Activated naive CD8-positive, alpha-beta T cell treated with anti-CD3 and anti-CD28 coated beads, Interleukin-2, amount 10 ng/mL, durations not matched to agents 7 days and 5 days (primary cell): ENCODE measurements at places on chromosomes 3 and 15. TPM values are rescaled to one million over a fixed set of nuclear protein-coding genes. Genes with fewer than 3 reads are reported as not detected.

LRRIQ4 gene
- total RNA-seq: 0.23 TPM

WNT5A gene
- total RNA-seq: not detected

SNRPA1 gene
- 121 TPM for total RNA-seq

DNAJB11 gene
- 37.0 TPM for total RNA-seq

ABHD17C gene
- 1.6 TPM for total RNA-seq

GOLGA8A gene
- total RNA-seq: 311 TPM

C3orf22 gene
- not detected for total RNA-seq
